Activated naive CD4-positive, alpha-beta T cell treated with anti-CD3 and anti-CD28 coated beads for 36 hours (primary cell): ENCODE measurements at places on chromosomes 11 and 22.

DNA sequence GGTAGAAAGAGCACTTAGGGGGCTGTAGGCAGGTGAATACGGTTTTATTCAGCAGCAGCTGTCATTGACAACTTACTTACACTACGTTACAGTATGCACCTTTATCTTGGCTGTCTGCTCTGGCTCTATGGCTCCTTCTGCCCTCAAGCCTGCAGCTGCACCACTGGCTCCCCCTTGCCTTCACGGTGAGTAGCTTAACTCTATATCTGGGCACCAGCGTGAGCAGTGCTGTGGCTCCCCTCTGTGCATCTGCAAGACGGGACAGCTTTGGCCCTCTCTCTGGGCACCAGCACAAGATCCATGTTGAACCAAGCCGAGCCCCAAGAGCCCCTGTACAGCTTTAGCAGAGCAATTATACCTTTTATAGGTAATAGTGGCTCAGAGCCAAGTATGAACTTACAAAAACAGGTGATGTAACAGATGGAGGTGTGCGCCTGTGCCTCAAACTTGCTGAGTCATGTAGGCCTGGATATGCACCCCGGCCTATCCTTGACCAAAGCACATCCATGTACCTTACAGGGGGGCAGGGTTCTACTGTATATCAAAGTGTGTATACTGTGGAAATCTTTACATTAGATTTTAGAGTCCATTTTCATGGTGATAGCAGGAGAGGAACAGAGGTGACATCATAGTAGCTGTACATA lies 96.9 kb upstream of the CTSC start:
- DNase-seq: peak; percentile 14

GRCh38 chr11:8342821-8343681 lies 79.4 kb upstream of the LMO1 start:
- DNase-seq: peak; percentile 14

- no peak for DNase-seq
Observed at GRCh38 chr11:106988151-106989077, 29.9 kb downstream of the GUCY1A2 start.

DNA sequence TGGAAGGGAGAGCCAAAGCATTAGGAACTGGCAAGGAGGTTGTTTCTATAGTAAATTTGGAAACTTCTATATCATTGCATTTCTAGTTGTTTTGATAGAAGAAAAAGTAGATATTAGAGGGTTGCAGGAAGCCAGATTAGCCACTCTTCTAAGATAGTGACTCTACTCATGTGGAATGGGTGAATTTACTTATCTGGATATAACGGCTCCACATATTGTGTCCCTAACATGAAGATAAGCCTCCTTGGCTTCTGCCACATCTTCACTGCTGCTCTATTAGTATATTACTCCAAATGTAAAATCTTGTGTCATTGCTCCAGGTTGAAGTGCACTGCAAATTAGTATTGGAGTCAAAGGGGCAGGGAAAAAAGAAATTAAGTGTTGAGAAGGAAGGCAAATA lies 283.3 kb downstream of the CASP12 start:
- DNase-seq: no peak

- DNase-seq: no peak
Observed at GRCh38 chr11:43918662-43919061, 23.8 kb upstream of the C11orf96 start.

DNA sequence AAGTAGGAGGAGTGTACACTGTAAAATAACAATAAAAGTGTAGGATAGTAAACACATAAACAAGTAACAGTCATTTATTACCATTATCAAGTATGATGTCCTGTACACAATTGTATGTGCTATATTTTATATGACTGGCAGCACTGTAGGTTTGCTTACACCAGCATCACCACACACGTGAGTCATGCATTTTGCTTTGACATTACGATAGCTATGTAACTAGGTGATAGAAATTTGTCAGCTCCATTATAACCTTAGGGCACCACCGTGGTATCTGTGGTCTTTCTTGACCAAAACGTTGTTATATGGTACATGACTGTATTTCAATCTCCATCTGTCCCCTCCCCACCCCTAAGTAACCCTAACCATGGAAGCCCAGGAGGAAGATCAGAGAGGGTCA lies 1.1 kb downstream of the DNAL4 start:
- DNase-seq: no peak

DNA sequence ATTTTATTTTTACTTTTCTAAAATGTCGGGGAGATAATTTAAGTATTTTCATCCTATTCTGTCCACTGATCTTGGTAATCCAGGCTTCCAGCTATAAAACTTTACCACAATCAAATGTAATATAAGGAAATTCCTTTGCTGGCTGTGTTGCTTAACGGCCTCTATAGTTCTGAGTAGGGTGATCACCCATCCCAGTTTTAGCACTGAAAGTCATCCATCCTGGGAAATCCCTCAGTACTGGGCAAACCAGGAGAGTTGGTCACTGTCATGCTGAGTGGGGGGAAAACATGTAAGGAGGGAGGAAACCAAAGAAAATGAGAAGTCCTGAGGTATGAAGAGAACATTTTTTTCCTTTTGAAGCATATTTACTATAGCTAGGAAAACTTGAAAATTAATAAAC lies 12.8 kb upstream of the BACE1-AS start:
- DNase-seq: no peak

- DNase-seq: no peak
Observed at GRCh38 chr22:30998329-30998728, 29.3 kb downstream of the TUG1 start.

DNA sequence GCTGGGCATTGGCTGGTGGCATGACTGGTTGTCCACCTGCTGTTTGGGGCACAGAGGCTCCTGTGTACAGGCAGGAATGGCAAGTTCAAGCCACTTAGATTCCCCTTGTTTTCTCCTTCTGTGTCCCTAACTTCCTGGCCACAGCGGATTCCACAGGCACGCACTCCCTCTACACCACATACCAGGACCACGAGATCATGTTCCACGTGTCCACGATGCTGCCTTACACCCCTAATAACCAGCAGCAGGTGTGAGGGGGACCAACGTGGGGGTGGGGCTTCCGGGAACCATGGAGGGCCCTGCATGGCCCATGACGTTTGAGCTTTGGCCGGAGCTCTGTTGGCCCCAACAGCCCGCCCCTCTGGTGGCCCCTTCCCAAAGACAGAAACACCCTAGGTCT lies 7.8 kb downstream of the SIPA1 start:
- DNase-seq: no peak

GRCh38 chr11:100525635-100526034 lies 161.5 kb upstream of the ARHGAP42 start:
- no peak for DNase-seq

DNA sequence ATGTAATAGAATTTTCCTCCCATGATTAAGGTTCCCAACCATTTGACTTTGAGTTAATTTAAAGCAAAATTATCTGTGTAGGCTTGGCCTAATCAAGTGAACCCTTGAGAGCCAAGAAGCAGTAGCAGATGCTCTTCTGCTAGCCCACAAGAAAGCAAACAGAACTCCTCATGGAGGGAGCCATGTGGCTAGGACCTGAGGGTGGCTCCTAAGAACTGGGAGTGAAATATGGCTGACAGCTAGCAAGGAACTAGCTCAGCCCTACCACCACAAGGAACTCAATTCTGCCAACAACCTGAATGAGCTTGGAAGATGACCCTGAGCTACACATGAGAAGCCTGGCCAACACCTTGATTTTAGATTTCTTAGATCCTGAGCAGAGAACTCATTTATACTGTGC lies 167.7 kb downstream of the WNT11 start:
- DNase-seq: no peak
